Kasumi-1 (cell line): ENCODE measurements at places on chromosomes 13 and 19.

- DNase-seq, result no peak
These were observed 12.0 kb upstream of the KCNC3 start for GRCh38 chr19:50341091-50341564.

DNA sequence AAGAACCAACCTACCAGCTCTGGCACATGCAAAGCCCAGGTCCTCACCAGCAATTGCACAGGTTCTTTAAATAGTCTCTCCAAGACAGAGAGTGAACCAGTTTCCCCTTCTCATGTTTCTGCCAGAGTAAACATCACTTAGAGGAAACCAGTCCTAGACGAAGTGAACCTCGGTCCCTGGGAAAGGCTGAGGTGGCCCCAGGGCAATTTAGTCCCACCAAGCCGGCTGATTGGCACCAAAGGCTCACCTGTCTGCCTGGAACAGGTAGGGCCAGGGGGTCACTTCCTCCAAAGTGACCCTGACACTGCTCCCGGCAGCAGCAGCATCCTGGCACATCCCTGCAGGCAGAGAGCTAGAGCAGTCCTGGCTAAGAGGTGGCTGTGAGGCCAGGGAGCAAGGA lies 122.9 kb upstream of the ZNF507 start:
- DNase-seq, result no peak

DNA sequence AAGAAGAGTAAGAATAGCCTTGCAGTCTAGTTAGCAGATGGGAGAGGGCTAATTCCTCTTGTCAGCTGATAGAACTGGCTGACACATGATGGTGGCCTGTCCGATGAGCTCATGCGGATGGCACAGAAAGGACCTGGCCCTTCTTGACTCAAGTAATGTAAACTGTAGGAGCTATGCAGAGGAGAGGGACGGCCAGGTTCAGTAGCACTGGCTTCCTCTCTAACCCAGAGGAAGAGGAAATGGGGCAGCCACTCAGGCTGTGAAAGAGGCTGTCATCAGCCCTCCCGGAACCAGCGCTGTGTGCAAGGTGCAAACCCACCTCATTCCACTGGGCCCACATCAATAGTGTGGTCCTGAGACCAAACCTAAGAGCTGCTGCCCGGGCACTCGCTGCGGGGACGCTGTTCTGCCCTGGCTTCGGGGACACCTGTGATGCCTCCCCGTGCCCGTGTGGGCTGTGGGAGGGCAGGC lies 30.8 kb upstream of the USE1 start:
- DNase-seq, result peak; percentile 48

DNA sequence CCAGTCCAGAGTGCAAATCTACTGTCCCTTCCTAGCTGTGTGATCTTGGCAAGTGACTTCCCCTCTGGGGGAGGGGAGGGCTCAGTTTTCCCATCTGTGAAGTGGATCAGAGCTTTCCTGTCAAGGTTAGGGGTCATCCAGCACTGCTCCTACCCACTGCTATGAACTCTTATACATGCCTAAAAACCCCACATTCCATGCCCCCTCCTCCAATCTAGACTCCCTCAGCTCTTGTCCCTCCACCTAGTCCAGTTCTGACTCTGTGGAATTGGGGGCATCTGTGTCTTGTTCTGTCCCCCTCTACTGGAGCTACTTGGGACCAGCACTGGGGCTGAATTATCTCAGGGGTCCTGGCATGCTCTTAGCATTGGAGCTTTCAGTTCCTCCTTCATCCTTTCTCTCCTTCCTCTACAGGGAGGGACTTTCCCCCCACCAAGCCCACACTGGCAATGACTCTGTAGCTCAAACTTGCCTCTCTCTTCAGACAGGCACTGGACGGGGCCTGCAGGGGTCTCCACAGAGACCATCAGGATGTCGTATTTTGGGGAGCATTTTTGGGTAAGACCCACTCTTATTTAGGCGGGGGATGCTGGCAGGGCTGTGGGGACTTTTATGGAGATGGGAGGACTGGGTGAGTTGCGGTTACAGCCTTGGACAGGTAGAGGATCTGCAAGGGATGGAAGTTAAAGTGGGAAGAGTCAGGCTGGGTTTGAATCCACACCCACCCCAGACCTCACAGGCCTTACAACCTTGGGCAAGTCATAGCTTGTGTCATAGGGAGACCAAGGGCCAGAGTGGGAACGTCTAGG lies 3.6 kb downstream of the FCHO1 start:
- no peak for DNase-seq

GRCh38 chr19:36605877-36606478 lies 865 bp downstream of the ZNF382 start:
- peak; percentile 33 for DNase-seq

- no peak for DNase-seq
These were observed 8.1 kb upstream of the SIN3B start for GRCh38 chr19:16821081-16821480.

DNA sequence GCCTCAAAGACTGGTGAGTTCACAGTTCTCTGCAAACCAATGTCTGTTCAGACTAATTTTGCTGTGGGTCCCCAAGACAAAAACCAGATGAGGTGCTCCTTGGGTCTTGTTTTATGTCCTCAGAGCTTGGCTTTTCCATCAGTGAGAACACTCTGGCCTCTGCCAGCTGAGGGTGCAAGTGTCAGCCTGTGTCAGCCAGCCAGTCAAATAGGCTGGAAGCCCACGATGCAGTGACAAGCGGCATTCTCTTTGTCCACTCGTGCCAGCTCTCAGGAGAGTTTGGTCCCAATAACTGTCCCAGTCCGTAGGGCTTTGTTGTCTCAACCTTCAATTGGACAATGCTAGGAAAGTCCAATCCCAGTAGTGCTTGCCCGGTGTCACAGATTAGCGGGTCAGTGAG lies 9.4 kb upstream of the AKT2 start:
- DNase-seq, result no peak
